ENCODE measurements at places on chromosomes 16 and 17.

DNA sequence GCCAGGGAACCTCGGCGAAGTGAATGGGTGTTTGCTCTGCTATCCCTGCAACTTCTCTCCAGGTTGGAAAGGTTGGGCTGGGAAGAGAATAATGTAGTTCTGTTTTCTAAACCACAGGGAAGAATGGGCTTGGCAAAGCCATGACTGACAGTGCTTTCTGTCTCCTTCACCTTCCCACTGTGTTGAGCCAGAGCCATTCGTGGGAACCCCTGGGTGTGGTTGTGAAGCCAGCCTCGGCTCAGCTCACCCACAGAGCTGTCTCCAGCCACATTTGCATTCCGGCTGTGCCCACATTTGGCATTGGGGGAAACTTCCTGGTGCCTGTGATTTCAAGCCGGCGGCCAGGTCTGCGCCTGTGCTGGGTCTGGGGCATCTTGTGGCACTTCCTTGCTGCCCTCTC lies 39.9 kb downstream of the BAIAP2 start:
- no peak for DNase-seq

DNA sequence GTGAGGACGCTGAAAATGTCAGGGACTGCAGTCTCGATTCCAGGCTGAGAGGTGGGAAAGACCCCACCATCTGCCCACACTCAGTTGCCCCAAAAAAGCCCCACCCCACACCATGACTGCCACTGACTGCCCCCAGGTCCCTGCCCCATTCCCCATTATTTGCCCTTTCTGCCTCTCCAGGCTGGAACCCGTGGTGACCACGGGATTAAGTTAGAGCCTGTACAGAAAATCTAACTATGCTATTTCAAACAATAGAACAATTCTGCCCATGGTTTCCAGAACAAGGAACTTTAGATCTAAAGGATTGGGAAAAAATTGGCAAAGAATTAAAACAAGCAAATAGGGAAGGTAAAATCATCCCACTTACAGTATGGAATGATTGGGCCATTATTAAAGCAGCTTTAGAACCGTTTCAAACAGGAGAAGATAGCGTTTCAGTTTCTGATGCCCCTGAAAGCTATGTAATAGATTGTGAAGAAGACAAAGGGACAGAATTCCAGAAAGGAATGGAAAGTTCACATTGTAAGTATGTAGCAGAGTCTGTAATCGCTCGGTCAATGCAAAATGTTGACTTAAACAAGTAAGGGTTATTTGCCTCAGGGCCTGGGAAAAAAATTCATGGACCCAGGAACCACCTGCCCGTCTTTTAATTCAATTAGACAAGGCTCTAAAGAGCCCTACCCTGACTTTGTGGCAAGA lies 14.4 kb downstream of the FLYWCH1 start:
- DNase-seq, result no peak

GRCh38 chr17:64148017-64148631 lies 18.2 kb upstream of the ERN1 start:
- DNase-seq, result no peak

DNA sequence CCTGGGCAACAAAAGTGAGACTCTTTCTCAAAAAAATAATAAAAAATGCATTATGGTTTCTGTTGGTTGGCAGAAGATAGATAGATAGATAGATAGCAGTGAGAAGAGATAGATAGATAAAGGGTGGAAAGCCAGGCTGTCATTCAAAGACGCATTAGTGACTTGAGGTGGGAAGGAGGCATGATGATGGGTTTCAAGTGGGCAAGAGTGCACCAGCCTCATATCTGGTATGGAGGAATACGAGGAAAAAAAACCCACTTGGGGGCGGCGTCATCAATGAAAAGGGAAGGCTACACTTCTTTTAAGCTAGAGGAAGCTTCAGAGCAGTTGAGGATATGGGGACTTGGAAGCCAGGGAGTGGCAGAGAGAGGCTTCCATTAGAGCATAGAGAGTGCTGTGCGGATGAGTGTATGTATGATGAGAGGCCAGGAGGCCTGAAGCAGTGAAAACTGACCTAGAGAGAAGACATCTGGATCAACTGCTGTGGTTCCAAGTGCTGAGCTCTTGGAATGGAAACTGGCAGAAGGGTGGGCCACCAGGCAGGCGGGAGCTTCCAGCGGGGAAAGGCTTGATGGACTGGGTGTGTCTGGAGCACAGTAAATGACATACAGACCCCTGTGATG lies 31.8 kb downstream of the CEP95 start:
- DNase-seq, result no peak

DNA sequence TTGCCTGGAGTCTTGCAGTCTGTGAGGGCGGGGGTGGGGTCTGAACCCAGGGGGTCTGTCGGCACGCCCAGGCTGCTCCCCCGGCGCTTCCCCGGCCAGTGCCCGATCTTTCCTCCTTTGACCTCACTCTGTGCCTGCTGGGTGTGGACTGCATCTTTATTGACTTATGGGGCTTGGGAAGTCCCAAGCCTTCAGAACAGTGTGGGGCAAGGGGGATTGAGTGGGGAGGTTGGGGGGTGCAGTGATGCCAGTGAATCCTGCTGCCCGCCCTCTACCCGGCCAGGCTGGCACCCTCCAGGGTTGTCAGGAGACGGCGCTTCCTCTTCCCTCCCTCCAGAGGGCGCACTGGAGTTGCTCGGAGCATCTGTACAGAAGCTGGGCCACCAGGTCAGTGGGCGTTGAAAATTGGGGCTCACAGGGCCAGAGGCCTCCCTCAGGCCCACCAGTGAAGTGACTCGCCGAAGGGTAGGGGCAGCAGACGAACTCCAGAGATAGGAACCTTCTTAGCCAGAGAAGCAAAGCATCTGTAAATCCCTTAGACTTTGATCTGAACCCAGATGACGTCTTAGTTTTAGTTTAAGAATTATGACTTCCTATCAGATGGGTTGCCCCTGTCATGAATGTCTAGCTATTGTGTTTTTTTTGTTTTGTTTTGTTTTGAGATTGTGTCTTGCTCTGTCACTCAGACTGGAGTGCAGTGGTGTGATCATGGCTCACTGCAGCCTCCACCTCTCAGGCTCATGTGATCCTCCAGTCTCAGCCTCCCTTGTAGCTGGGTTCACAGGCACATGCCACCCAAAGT lies 184.8 kb upstream of the CIBAR2 start:
- DNase-seq, result peak; percentile 31

DNA sequence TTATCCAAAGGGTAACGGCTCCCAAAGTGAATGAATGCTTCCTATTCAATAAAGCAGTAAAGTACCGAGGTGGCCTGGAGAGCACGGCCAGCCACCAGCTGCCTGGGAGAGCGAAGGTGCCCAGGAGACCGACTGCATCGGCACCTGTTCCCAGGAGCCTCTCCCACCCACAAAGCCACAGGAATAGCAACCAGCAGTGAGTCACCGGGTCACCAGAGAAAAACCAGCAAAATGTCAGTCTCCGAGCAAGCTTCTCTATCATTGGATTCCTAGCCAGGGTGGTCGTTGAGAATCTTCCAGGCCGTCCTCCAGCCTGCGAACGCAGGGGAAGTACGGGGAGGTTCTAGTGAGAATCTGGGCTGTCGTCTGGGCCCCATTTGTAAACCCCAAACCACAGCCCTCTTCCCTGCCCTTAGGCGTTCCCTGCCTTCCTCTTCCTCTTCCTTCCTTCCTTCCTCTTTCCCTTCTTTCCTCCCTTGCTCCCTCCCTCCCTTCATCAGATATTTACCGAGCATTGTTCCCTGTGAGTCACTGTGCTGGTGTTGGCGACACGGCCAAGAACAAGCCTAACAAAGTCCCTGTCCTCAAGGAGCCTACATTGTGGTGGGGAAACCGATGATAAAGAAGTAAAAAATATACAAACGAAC lies 114.6 kb downstream of the SLC39A11 start:
- DNase-seq, result no peak

GRCh38 chr17:82204831-82205719 lies 7.6 kb downstream of the CCDC57 start:
- no peak for DNase-seq

DNA sequence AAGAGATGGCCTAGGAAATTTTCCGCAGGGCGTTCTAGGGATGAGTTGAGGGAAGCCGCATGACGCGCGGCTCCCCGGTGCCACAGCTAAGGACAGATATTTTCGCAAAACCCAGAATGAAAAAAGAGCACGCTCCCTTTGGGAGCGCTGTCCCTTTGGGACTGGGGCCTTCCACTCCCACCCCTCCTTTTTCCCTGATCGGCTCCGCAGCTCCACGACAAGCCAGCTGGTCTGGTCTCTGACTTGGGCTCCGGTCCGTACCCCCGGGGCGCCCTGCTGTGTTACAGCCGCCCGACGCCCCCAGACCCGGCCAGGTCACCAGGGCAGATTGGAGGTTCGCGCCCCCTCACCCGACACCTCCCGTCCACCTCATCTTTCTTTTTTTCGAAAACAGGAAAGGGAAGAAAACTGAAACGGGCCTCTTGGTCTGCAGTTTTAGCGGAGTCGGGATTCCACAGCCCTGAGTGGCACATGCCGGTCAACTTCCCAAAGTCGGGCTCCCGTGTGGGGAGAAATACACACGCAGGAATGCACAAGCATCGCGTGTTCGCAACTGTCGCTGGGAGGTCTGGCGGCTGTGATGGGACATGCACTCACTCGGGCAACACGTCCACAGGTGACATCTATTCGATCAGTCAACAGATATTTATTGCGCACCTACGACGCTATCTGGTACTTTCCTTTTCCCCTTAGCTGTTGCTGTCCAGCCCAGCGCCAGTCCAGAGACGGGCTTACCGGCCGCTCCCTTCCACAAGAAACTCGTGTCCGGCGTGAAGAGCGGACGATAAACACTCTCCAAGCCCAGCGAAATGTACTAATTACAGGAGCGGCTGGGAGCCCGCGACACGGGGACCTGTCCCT lies 3.9 kb upstream of the SOX9 start:
- DNase-seq, result no peak

GRCh38 chr17:45016823-45017222 lies 34.6 kb downstream of the DCAKD start:
- no peak for DNase-seq

DNA sequence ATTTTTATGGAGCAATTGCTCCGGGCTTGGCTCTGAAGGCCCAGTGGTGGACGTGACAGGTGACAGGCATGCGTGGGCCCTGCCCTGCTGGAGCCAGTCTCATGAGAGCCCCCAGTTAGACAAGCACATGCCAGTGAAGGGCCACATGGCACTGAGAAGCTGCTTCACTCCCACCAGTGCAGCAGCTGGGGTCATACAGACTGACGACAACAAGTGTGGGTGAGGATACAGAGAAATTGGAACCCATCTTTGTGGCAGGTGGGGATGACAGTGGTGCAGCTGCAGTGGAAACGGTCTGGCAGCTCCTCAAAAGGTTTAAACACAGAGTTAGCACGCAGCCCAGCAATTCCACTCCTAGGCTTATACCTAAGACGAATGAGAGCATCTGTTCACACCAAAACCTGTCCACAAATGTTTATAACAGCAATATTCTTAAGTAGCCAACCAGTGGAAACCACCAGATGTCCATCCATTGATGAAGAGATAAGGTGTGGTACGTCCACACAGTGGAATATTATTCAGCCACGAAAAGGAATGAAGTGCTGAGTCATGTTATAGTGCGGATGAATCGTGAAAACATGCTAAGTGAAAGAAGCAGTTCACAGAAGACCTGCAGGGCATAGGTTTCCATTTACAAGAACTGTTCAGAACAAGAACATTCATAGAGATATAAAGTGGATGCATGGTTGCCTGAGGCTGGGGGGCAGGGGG lies 12.5 kb upstream of the CIBAR2 start:
- no peak for DNase-seq

DNA sequence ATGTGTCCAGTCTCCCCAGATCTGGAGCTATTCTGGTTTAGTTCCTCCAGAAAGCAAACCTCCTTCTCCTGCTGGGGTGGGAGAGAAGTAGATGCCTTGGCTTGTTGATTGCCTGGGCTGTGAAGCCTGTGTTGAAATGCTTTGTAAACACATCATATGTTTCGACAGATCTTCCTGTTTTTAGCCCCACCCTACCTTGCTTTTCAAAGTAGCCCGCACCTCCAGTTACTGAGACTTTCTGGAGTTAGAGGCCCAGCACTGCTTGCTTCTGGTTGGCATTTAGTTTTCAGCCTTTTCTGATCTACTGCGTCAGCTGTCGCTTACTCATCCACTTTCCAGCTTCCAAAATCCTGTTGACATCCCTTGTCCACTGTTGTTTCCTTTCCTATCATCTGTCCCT lies 17.9 kb upstream of the NDEL1 start:
- DNase-seq, result no peak

DNA sequence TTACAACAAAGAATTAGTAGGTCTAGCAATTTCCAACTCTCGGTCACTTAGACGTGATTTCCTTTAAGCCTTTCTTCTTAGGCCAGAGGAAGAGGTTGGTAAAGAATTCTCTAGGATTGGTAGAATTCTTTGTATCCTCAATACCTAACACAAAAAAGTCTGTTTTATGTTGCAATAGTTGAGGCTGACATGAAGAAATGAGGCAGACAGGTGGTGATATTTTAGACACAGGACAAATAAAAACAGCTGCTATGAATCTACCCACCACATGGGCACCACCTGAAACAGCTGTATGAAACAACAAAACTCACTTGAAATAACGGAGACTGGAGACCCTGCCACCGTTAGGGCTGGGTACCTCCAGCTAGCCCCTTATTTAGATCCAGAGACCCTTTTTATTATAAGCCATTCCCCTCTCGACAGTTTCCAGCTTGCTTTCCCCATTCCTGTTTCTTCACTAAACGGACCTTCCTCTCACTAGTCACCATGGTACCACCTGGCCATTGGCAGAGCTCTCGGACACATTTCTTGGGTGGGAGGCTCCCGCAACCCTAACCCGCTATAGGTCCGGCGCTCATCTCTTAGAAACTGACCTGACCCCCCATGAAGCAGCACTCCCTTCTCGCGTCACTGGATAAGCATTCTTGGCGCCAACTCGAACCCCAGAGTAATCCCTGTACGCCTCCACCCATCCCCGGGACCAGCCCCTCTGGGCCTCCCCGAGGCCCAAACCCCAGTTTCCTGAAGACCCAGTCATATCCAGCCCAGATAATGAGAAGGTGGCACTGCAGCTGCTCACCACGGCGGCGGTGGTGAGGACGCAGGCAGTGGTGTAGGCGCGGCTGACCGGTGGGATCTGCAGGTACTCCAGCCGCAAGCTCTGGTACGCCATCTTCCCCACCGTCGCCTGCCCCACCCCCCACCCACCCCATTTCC lies at the start of gene DERL2:
DERL2 (minus strand) TSS at position 909 of the 936 bp plus-strand sequence; CDS start at position 892, 17 bp downstream.
- DNase-seq, result no peak

DNA sequence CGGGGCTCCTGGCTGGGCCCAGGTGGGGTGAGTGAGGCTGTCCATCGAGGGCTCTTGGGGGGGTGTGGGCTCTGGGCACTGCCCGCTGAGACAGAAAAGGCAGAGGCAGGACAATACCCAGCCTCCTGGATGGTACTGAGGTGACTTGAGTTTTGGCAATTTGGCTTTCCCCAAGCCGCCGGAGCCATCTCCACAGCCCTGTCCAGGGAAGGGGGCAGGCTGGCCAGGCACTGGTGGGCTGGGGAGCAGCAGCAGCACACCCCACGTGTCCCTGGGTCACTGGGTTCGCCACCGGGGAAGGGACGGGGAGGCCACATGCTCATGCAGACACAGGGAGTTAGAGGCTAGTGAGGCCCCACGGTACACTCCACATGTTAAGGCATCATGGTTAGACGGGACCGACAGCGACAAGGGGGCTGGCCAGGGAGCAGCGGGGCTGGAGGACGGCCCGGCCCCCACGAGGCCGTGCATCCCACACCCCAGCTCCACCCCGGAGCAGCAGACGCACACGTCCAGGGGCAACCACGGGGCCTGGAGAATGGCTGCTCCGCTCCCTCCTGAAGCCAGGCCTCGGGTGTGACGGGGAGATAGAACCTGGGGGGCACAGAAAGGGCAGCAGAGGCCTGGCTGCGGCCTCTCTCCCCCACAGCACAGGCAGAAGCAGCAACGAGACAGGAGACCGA lies 3.0 kb downstream of the ARHGDIA start:
- DNase-seq, result no peak

- DNase-seq, result no peak
Measured at GRCh38 chr16:87121816-87122215, 195.4 kb downstream of the C16orf95 start.

GRCh38 chr17:58694302-58694701 lies 1.9 kb downstream of the RAD51C start:
- no peak for DNase-seq
